ENCODE measurements at places on chromosomes 13 and 19.
A peak's percentile ranks its signal among the peaks of the same experiment; 100 is the strongest.

GRCh38 chr19:8334458-8335342 lies 8.4 kb downstream of the KANK3 start:
- DNase-seq: peak; percentile 56

GRCh38 chr19:35439921-35440320 lies 8.1 kb upstream of the FFAR2 start:
- no peak for DNase-seq

GRCh38 chr19:29745253-29745652 lies 30.2 kb upstream of the C19orf12 start:
- no peak for DNase-seq

- DNase-seq: no peak
Measured at GRCh38 chr19:40553885-40554857, 22.5 kb upstream of the SHKBP1 start.

GRCh38 chr13:80437231-80437630 lies 96.3 kb upstream of the SPRY2 start:
- no peak for DNase-seq

GRCh38 chr13:93420887-93421286 lies 194.3 kb downstream of the GPC6 start:
- no peak for DNase-seq

GRCh38 chr19:16337809-16338469 lies 13.3 kb downstream of the KLF2 start:
- peak; percentile 42 for DNase-seq

- peak; percentile 30 for DNase-seq
Measured at GRCh38 chr13:113219256-113219940, 10.0 kb downstream of the CUL4A start.

GRCh38 chr13:48018637-48019036 lies 17.6 kb upstream of the SUCLA2 start:
- DNase-seq: no peak

DNA sequence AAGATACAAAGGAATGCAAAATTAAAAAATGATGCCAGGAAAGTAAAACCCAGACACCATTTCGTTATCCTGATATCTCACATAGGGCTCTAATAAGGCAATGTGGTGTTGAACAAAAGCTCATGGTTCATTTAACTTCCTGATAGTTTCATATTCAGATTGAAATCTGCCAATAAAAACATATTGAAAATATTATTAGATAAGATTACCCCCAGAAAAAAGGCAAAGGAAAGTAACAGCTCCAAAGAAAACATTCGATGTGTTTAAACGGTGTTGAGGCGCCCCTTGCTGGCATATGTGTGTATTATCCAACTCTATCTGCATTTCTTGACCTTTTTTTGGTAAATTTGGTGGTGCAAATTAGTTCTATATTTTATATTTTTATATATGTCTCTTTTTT lies 75.9 kb downstream of the ESD start:
- peak; percentile 49 for DNase-seq

DNA sequence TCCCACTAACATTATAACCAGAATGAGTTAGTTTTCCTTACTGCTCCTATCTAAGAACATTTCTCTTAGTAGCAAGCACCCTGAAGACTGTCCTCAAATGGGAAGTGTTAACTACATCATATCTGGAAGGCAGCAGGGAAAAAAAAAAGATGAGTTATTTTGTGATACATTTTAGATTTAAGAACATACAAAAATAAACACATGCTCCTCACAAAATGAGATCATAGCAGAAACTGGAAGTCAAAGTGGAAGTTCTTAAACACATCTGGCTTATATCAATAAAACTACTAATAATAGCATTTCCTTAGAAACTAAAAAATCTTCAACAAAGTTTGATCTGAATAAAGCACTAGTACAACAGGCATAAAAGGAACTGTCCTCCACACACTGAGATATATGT lies 70.4 kb downstream of the SLITRK6 start:
- DNase-seq: no peak

GRCh38 chr13:76687467-76687866 lies 198.7 kb downstream of the KCTD12 start:
- no peak for DNase-seq

DNA sequence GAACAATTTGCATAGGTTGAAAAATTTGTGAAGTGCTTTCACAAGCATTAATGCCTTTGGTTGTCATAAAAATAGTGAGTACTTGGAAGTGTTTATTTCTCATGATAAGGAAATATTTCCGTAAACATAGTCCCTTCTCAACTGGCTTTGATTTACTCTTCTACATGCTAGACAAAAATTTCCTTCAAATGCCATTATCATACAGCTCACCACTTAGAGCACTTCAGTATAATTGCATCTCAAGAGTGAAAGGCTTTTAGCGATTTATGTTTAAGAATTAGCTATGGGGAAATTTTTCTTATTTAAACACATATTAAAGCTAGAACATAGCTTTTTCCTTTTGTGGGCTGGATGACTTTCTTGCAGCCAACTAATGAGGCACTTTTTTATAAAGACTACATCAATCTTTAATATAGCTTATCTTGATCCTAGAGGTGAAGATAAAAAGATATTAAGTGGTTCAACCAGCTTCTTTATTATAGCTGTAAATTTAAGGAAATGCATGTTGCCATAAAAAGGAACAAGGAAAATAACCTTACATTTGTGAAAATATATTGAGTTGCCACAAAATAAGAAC lies 656.8 kb downstream of the SLITRK6 start:
- DNase-seq: no peak

- DNase-seq: no peak
Measured at GRCh38 chr13:92354583-92354982, 872.0 kb upstream of the GPC6 start.
